ENCODE measurements at places on chromosomes 6 and 20.

DNA sequence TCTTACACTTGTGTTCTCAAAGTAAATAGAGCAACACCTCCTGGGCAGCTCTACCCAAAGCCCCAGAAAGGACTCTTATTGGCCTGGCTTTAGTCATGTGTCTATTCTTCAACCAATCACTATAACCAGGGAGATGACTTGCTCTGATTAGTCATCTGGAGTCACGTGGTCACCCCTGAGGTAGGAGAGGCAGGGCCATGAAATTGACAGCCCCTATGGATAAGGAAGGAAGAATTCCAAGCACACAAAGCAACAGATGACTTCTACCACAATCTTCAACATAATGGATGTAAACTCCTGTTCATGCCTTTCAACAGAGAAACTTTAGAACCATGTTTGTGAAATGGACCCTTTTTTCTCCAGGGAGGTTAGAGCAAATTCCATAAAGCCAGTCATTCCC lies 24.6 kb upstream of the EYA2 start:
- no peak for DNase-seq

DNA sequence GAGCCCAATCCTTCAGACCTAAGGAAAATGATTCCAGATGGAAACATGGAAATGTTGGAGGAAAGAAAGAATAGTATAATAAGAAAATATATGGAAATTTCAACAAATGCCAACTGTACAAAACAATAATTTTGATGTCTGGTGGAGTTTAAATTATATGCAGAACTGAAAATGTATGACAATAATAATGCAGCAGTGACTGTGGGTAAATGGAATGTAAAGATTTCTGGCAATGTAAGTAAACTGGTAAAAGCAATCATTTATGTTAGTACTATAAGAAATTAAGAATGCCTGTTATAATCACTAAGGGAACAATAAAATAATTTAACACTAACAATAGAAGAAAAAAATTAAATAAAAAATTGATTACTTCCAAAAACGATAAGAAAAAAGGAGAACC lies 89.0 kb downstream of the EDN1 start:
- no peak for DNase-seq

- DNase-seq: no peak
Measured at GRCh38 chr6:137933696-137934095, 66.6 kb downstream of the TNFAIP3 start.

DNA sequence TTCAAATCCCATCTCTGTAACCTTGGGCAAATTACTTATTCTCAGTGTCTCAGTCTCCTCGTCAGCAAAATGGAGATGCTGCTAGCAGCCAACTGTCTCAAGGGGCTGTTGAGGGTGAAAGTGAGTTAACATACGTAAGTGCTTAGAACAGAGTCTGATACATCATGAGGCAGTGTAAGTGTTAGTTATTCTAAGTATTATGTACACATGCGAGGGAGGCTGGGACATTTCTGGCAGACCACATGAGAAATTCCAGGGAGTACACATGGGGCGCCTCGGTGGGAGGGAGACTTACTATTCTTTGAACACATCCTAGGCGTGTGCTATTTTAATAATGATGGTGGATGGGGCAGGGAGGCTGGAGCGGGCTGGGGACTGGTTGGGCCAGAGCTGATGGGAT lies 99.1 kb downstream of the DLGAP4 start:
- DNase-seq: no peak

DNA sequence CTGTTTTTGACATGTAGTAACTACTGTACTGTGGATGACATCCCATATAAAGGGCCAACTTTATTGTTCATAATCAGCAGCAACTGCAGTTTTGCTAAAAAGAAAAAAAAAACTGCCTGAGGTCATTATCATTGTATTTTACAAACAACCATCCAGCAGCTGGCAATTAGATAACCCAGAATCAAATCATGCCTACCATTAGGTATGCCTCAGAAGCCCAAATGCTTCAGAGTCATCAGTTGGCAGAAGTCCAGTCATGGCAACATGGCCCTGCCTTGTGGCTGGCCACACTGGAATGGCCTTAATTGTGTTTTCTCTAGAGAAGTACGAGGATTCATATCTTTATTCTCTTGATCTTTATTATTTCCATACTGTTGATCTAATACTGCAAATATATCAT lies 462.4 kb upstream of the NRSN1 start:
- no peak for DNase-seq

DNA sequence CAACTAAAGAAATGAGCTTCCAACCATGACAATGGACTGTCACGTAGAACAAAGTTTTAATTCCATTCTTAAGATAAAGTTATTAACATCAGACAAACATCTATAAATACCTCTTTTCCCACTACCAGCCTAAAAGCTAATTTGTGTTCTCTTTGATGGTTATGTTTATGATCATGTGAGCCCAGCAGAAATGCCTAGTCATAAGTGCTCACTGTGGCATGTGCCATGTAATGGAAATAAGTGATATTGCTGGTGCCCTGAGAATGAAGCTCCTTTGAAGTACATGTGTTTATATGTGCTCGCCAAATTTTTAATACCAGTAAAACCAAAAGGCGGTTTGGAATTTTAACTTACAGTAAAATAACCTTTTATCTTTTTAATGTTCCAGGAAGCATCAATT lies 205.8 kb downstream of the ISM1 start:
- no peak for DNase-seq

DNA sequence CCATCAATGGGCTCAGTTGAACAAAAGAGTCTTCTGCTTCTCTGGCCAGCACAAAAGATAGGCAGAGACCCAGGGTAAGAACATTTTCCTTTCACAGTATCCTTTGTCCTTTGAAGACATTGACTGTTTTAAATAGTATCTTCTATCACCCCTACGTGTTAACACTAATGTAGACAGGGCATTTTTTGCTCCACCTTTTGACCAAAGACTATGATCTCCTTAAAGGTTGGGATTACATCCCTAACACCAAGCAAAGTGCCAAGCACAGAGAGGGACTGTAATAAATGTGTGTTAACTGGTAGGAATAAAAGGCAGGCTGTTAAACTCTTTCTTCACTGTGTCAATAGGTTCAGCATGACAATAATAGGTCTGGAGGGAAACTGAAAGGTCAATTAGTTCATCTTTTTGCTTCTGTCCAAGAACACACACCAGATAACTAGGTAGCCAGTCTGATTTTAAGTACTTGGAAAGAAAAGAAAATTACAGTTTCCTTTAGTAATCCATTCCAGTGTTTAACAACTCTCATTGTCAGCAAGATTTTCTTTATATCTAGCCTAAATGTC lies 63.6 kb upstream of the NOX3 start:
- DNase-seq: no peak

DNA sequence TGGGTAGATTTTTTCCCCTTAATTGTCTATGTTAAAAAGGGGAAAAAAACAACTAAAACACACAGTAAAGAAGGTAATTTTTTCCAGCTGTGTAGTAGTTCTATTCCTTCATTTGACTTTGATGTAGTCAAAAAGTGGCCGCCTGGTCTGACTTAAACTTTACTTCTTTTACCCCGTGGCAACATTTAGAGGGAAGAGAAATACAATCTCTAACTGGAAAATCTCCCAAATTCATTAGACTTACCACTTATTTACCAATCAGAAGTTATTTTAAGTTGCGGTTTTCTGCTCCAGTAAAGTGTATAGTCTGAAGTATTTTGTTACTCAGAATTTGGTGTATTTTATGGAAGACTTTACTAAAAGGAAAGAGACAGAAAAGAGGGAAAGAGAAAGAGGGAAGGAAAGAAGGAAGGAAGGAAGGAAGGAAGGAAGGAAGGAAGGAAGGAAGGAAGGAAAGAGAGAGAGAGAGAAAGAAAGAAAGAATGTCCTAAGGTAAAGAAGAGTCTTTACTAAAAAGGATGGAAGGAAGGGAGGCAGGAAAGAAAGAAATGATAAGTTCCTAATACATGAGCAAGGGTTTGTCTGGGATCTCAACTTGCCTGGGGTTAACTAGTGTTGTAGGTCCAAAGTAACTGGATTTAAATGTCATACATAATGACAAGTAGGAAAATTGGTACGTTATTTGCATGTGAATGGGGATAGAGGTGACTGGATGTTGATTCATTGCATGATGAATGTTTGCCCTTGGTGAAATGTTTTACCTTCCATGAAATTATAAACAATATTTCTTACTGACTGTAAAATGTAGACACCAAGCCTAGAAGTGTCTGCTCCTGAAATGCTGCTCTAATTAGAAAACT lies 135.1 kb downstream of the SAMD5 start:
- no peak for DNase-seq

- no peak for DNase-seq
Measured at GRCh38 chr20:56897318-56897957, 268.3 kb downstream of the TFAP2C start.

DNA sequence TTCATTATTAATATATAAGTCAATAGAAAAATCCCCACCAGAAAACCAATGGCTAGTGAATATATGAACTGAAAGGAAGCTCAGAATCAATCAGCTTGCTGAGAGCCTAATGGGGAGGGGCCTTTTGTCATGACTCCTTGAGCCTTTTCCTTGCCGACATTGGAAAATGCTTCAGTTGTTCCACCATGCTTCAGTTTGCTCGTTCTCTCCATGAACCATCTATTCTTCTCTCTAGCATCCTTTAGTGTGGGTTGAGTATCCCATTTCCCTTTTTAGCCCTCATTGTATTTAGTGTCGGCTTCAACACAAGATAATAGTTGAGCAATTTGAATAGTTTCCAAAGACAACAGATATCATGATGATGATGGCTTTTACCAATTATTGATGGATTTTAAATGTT lies 139.9 kb downstream of the ADGRG6 start:
- no peak for DNase-seq

DNA sequence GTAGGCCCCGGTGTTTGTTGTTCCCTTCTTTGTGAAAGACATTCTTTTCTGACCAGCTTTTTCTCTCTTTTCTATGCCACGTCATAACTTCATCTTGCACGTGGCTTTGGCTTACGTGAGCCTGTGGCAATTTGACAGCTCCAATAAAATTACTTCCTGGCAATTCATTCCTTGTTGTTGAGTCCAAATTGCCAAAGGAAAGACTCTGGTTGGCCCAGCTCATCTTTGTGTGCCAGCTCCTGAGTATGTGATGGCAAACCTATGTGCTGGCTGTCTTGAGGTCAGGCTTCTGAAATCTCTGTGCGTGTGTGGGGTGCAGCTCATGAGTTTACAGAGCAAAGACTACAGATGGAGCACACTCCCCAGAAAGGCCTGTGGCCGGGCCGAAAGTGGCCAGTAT lies 272.5 kb upstream of the SGK1 start:
- no peak for DNase-seq

DNA sequence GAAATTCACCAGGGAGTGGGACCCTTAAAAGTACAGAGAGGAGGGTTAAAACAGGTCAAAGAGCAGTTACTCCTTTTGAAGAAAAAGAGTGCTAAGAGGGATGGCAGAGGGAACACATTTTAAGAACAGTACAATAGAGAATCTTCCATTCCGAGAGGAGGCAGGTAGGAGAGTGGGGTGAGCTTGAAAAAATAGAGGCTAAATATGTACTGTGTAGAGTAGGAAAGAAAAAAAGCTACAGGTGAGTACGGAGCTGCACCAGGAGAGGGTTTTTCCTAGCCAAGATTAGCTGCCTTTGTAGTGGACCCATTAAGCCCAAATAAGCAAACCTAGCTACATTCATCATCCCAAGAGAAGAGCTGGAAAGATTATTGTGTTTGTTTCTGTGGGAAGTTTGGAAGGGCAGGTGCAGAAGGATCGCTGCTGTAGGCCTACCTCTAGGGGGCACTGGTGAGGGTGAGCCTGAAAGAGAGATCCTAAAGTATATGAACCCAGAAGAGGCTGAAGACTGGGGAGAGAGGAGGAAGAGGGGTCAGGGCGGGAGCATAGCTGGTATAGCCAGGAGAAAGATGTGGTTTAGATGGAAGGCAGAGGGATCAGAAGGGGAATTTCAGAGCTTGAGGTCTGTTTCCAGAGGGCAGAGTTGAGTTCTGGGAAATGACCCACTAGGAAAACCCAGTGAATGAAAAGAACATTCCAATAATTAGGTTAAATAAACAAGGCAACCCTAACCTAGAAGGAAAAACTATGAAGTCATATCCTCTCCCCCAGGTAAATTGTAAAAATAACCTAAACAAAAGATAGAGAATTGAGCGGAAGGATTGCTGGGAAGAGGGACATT lies 50.2 kb upstream of the HINT3 start:
- DNase-seq: no peak
